T-helper 22 cell (primary cell): ENCODE measurements at places on chromosomes 7 and 10.

GRCh38 chr10:84049645-84050011, 89.7 kb upstream of the GHITM start:
- DNase-seq = no peak

GRCh38 chr7:84484502-84485079, 290.0 kb upstream of the SEMA3A start:
- no peak for DNase-seq

GRCh38 chr7:96526496-96526895, 183.2 kb downstream of the SEM1 start:
- DNase-seq = no peak

GRCh38 chr7:25656581-25657026, 428.3 kb upstream of the NPVF start:
- no peak for DNase-seq

GRCh38 chr7:9242636-9243035, 809.2 kb downstream of the NXPH1 start:
- no peak for DNase-seq

DNA sequence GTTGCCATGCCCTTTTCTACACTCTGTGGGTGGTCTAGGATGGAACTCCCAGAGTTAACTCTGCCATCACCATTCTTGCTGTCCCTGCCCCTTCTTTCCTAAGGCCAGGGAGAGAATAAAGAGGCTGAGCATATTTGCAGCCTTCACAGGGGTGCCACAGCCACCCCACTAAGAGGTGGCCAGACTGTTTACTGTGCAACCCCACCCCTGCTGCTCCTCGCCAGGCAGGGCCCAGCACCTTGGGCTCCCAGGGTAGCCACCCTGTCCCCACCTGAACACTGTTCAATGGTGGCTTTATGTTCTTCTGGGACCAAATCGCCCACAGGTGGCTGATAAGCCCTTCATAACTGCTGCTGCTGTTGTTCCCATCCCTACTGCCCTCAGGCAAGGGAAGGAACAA, 198.9 kb downstream of the SNX13 start:
- no peak for DNase-seq

- DNase-seq = no peak
These were observed 81.5 kb downstream of the RTKN2 start for GRCh38 chr10:62186999-62187675.
